ENCODE measurements at places on chromosomes 2 and 18.

DNA sequence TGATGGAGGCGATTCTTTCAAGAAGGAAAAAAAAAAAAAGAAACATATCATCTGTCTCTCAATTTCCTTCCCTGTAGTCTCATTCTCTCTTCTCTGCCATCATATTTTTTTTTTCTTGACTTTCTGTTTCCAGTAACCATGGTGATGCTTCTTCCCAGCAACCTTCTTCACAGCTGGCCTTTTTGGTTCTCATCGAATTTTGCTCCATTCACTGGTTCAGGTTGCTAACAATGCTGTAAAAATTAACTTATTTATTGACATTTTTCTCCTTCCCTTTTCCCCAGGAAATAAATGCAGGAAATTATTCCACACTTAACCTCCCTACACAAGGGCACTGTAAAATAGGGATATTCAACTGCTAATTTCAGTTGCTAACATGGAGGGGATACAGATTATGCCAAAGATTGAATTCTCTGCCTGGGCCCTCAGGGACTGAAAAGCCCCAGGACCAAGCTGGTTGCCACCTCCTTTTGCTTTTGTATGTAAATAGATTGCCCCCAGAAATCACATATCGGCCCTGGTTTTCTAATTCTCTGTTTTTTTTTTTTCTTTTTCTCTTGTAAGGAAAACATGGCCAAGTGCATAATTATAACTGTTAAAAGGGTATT, 154.7 kb downstream of the MAP2 start:
- DNase-seq, result no peak

- DNase-seq, result no peak
These were observed 1.7 kb downstream of the SCN2A start for GRCh38 chr2:165240916-165241315.

DNA sequence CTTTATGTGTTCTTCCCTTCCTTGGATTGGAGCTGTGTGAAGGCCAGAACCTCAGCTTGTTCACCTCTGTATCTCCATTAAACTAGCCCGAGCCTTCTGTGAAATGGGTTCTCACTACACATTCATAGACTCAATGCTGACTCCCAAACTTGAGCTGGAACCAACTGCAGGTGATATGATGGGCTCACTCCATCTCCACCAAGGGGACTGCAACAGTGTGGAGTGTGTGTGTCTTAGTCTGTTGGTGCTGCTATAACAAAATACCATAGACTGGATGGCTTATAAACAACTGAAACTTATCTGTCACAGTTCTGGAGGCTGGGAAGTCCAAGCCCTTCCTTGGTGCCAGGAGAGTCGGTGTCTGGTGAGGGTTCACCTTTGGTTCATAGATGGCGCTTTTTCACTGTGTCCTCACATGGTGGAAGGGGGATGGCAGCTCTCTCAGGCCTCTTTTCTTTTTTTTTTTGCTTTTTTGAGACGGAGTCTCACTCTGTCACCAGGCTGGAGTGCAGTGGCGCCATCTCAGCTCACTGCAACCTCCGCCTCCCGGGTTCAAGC, 94.2 kb upstream of the MAP4K3 start:
- DNase-seq, result no peak

- DNase-seq, result no peak
These were observed 11.7 kb upstream of the STK17B start for GRCh38 chr2:196183172-196183473.

DNA sequence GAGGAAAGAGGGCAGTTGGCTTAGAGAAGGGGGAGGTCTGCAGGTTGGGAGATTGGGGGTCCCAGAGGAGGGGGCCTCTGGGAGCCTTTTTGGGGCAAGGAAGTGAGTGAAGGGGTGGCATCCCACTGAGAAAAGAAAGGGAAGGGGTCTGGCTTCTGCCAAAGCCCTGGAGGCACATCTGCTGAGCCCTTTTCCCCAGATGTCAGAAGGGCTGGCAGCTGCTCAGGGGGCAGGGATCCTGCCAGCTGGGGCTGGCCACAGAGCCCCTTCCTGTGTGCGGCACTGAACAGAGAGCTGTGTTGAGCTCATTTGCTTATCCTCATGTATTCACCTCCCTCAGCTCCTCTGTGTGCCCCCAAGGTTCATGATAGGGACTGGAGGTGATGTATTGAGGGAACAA, 54.5 kb downstream of the APOB start:
- DNase-seq, result no peak

GRCh38 chr2:241903121-241904010, 33.8 kb downstream of the RTP5 start:
- no peak for DNase-seq

- DNase-seq, result no peak
These were observed 527.1 kb upstream of the NRXN1 start for GRCh38 chr2:51559026-51559425.

DNA sequence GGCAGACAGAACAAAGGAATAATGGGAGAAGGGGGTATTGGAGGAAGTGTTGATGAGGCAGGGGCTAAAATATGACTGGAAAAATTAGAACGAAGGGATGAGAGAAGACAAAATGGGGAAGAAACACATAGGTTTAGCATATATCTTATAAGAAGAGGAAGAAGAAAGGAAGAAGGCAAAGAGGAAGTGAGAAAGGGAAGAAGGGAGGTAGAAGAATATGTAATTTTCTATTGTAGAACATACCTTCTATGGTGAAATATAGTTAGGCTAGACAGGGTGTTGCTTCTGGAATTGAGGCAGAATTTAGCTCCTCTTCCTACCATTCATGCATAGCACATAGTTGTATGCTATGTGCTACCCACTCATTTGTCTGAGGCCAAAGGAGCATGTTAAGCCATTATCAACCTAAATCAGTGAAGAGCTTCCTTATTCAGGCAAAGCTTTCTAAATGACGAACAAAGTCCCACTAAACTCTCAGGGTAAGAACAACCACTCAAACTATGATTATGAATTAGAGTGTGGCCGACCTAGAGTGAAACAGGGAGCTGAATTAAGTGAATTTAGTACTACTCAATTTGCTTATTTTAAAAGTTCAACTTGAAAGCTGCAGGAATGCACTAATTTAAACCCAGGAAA, 180.9 kb upstream of the GALNT5 start:
- no peak for DNase-seq

GRCh38 chr18:58569490-58569911, 59.4 kb downstream of the ALPK2 start:
- no peak for DNase-seq

GRCh38 chr2:122307763-122308162, 552.3 kb downstream of the TSN start:
- no peak for DNase-seq

DNA sequence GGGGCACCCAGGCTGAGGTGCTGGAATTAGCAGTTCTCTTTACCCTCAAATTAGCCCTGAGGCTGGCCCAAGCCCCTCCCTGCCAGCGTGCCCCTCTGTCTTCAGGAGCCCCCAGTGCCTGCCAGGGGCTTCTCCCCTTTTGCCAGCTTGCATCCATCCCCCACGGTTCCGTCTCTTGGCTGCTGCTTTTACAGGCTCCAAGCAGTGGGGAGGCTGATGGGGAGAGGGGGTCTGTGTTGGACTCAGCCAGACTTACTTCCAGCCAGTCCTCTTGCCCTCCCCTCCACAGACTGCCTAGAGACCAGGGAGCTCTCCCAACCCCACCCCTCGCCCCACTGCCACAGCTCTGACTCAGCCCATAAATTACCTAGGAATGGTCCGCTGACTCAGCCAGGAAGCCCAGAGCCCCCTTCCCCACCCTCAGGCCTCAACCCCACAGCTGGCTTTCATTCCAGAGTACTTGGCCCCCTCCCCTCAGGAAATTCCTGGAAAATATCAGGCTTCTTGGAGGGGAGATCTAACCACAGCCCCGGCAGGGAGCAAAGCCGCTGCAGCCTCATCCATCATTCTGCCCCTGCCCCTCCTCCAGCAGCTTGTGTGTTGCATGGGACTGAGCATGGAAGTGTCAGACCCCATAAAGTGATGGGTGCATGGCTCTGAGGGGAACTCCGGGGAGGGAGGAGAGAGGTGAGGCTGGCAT, 184.6 kb downstream of the ZFP36L2 start:
- peak; percentile 96 for DNase-seq

- no peak for DNase-seq
These were observed 189.0 kb downstream of the GALNT1 start for GRCh38 chr18:35770376-35771014.

- no peak for DNase-seq
These were observed at the start of gene LYG2 for GRCh38 chr2:99255491-99256318. LYG2 (minus strand) TSS chr2:99255666; CDS start chr2:99254260, 1,406 bp downstream.

DNA sequence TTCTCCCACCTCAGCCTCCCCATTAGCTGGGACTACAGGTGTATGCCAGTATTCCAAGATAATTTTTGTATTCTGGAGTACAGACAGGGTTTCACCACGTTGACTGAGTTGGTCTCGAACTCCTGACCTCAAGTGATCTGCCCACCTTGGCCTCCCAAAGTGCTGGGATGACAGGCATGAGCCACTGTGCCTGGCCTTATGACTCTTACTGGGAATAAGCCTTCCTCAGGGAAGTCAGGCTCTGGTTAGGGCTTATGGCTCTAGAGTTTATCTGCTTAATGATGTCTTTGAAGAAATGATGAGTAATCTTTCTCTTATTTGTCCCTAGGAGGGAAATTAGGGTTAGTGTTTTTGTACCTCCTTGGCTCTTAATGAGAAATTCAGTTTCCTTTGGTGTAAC, 187.7 kb downstream of the FAM210A start:
- DNase-seq, result no peak

- DNase-seq, result no peak
These were observed 571 bp downstream of the EEF1B2 start for GRCh38 chr2:206160125-206160806.

GRCh38 chr2:134276381-134277172, 22.7 kb downstream of the MGAT5 start:
- DNase-seq, result no peak

GRCh38 chr18:68548904-68549870, 165.7 kb downstream of the TMX3 start:
- DNase-seq, result no peak

DNA sequence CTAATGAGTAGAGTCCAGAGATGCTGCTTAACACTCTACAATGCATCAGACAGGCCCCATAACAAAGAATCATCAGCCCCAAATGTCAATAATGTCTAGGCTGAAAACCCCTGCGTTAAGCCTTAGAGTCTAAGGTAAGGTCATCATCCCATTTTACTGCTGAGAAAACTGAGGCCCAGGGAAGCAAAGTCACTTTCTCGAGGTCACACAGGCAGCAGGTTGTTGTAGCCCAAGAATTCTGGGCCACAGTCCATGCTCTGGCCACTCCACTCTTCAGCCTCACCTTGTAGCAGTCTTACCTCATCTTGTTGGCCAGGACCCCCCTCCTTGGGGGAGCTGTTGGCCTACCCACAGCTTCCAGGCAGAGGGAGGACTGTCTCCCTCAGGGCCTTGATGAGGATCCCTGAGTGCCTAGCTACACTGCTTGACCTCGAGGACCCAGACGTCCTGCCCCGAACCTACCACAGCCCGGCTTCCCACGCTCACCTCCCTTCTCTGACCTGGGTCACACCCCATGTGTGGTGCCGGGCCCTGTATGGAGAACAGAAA, 54.4 kb downstream of the SMAD7 start:
- peak; percentile 21 for DNase-seq

DNA sequence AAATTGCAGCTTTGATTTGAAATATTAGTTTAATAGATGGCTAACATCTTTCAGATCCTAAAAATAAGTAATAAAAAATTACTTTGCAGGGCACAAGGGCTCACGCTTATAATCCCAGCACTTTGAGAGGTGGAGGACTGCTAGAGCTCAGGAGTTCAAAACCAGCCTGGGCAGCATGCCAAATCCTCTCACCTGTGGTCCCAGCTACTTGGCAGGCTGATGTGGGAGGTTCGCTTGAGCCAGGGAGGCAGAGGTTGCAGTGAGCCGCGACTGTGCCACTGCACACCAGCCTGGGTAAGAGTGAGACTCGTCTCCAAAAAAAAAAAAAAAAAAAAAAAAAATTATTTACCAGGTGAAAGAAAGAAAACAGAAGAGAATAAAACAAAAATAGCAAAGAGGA, 449.8 kb downstream of the NRXN1 start:
- DNase-seq, result no peak

- no peak for DNase-seq
These were observed 85.8 kb downstream of the CERS6 start for GRCh38 chr2:168541858-168542257.

- DNase-seq, result no peak
These were observed 1.1 kb upstream of the WBP1 start for GRCh38 chr2:74457129-74457548.

GRCh38 chr2:241821460-241822263, 12.7 kb downstream of the NEU4 start:
- DNase-seq, result peak; percentile 12

GRCh38 chr18:59141294-59142068, 1.8 kb downstream of the SEC11C start:
- DNase-seq, result no peak

GRCh38 chr2:104856086-104856972, 2.4 kb downstream of the POU3F3 start:
- no peak for DNase-seq

DNA sequence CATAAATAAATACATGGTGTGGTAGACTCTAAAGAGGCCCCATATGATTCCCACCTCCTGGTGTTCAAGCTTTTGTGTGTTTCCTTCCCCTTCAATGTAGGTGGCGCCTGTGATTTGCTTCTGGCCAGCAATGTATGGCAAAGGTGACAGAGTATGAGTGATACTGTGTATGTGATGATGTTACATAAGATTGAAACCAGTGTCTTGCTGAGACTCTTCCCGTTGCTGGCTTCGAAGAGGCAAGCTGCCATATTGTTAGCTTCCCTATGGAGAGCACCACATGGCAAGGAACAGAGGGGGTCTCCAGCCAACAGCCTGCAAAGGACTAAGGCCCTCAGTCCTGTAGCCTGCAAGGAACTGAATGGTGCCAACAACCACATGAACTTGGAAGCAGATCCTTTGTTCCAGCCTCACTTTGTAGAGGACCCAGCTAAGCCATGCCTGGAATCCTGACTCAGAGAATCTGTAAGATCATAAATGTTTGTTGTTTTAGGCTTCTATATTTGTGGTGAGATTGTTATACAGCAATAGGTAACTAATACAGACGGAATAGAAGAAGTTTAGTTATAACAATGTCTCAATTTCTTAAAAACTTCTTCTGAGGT, 1.7 kb upstream of the SMAD4 start:
- DNase-seq, result no peak

- DNase-seq, result no peak
These were observed 27.9 kb upstream of the CREG2 start for GRCh38 chr2:101415220-101415619.

- DNase-seq, result no peak
These were observed 164.5 kb downstream of the PTH2R start for GRCh38 chr2:208570851-208571763.

DNA sequence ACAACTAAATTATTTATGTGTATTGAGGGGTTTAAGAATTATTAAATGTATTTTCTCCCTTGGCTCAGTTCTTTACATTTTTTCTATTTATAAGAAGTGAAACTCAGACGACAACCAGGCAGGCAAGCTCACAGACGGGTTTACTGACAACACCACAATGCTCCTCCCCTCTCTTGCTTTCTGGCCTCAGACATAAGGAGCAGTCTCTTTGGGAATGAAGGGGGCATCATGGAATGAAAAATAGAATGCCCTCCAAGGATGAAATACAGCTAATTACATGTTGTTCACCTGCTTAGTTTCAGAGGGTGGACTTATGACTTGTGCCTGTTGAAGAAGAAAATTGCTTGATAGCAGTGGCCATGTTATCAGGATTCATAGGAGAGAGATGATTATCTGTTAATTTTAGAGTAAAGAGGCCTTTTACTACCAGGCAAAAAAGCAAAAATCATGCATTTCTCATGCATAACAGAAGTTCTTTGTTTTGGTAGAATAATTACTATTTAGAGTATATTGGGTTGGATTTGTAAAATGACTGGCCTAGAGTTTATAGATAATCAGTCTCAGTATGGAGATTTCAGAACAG, 172.1 kb upstream of the LRRTM1 start:
- no peak for DNase-seq

Data from right hindlimb (tissue), 1 donor.